Transverse colon (tissue), 4 donors: ENCODE measurements at places on chromosomes 5 and 9. TPM values are rescaled to one million over a fixed set of nuclear protein-coding genes. Genes with fewer than 3 reads are reported as not detected.

Gene PPP6C
- 34.7 TPM for total RNA-seq

Gene TMEM174
- total RNA-seq = 0.64 TPM

GRCh38 chr9:82535432-82535998 lies 527.4 kb downstream of the RASEF start:
- H3K27ac ChIP-seq = no peak overlapping the region
- DNase-seq = no peak
- H3K4me1 ChIP-seq = no peaks in the 10 kb centered on the region
- H3K36me3 ChIP-seq = no peaks in the 10 kb centered on the region

Gene RNF183
- total RNA-seq = 0.14 TPM

DNA sequence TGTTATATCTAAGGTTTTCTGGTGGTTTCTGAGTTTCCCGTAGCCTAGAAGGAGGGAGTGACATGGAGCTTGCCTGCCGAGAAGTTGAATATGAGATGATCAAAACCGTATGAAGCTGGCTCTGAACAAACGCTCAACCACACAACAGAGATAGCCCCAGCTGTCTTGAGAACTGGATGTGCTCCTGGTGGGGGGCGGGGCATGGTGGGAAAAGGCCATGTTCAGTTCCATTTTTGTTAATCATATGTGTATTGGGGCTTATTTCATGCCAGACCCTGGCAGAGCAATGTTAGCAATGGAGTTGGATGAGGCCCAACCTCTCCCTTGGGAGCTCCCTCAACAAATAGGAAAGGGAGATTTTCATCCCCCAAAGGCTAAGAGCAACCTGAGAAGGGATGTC lies 4.8 kb downstream of the CCL19 start:
- no peak for DNase-seq

Gene DBN1
- total RNA-seq = 10.1 TPM

DNA sequence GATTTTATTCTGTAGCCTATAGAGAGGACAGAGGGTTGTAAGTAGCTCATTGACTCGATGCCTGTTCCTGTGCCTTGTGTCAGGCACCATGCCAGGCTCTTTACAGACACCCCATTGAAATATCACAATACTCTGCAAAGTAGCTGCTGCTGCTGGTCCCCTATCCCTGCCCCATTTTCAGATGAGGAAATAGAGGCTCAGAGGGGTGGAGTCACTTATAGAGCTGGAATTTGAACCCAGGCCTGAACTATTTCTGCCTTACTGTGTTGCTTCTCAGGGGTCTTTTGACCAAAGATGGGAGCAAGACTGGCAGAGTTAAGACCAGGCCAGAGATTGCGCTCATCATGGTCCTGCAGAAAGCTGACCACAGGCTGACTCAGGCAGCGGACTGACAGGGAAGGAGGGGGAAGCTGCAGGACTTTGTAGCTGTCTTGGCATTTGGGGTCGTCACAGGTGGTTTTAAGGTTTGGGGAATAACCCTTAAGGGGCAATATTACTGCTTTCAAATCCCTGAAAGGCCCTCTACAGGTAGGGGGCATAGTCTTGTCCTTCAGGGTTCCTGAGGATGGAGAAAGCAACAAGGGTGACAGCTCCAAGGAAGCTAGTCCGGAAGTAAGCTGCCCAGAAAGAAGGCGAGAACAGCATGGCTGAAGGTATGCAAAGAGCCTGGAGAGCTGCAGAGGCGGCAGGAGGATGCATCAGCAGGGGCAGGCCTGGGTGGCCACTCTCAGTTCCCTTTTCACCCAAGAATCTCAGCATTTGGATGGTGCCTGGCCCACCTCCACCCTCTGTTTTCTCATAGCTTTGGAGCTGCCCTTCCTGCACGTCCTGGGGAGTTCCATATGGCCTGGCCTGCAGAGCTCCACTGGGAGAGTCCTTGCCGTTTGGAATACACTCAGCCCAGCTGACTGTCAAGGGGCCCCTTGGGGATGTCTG lies 18.3 kb upstream of the NDST1 start:
- DNase-seq = peak; percentile 60
- no peak overlapping the region for H3K4me3 ChIP-seq
- H3K4me1 ChIP-seq = peaks cover 61% of the 10 kb centered on the region
- no peaks in the 10 kb centered on the region for H3K27me3 ChIP-seq
- no peaks in the 10 kb centered on the region for H3K36me3 ChIP-seq

Gene ENTREP1
- total RNA-seq = 23.2 TPM

GRCh38 chr5:59146729-59147128 lies 563.9 kb downstream of the RAB3C start:
- DNase-seq = no peak
- H3K36me3 ChIP-seq = no peaks in the 10 kb centered on the region
- peaks cover 11% of the 10 kb centered on the region for H3K4me1 ChIP-seq
- no peaks in the 10 kb centered on the region for H3K27me3 ChIP-seq
- H3K27ac ChIP-seq = no peak overlapping the region

Gene FOXI1
- not detected for total RNA-seq

Gene ABHD17B
- total RNA-seq = 10.8 TPM

Gene GABRA1
- not detected for total RNA-seq

Gene ZCCHC10
- total RNA-seq = 37.4 TPM

DNA sequence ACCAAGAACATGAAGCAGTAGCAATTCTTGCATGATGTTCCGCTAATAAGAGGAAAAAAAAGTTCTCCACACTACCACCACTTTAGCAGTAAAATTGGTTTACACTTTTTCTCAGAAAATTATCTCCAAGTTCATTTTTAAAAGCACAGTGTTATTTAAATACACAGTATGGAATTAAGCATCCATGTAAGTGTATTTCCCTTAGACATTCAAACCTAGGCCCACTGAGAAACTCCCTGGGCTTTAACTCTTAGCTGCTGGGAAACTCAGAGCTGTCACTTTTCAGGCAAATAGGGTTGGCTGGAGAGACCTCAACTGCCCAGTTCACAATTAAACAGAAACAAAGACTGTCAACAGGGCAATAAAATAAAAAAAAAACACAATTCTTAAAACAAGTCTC lies 2.7 kb downstream of the GNAQ start:
- H3K4me3 ChIP-seq = no peak overlapping the region
- peaks cover 62% of the 10 kb centered on the region for H3K4me1 ChIP-seq
- H3K27ac ChIP-seq = peak overlapping the region; percentile 97
- DNase-seq = no peak

Gene PAEP
- not detected for total RNA-seq

DNA sequence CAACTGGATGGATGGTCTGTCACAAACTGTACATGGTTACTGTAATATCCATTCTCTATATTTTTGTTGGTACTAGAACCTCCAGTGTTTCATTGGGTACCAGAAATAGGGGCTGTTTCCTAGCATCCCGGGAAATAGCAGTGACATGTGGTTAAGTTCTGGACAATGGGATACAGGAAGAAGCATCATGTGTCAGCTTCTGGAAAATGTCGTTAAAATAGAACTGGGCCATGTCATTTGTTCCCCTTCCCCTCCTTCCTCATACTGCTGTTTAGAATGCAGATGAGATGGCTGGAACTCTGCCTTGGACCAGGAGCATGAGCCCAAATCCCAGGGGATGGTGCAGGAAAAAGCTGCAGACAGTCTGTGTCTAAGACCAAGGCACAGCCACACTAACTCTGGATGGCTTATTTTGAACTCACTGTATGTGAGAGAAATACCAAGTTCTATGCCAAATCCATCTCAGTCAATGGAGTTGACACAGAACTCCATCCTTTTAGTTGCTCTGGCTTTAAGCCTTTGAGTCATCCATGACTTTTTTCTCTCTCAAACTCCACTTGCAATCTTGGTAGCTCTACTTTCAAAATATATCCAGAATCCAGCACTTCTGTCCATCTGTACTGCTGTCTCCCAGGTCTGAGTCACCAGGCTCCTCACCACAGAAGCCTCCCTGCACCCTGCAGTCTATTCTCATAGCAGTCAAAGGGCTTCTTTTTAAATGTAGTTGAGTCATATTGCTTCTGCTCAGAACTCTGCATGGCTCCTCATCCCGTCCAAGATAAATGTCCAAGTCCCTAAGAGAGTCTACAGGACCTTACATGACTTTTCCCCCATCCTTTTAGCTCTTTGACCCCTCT lies 184.2 kb downstream of the NSG2 start:
- H3K4me1 ChIP-seq = no peaks in the 10 kb centered on the region
- H3K4me3 ChIP-seq = no peak overlapping the region
- H3K36me3 ChIP-seq = no peaks in the 10 kb centered on the region

Gene ALDH7A1
- 10.8 TPM for total RNA-seq
